Mesothelial cell of epicardium (in vitro differentiated cells): ENCODE measurements at places on chromosomes 3 and 15.

- no peak for DNase-seq
These were observed 165.1 kb downstream of the IL5RA start for GRCh38 chr3:2945121-2945520.

DNA sequence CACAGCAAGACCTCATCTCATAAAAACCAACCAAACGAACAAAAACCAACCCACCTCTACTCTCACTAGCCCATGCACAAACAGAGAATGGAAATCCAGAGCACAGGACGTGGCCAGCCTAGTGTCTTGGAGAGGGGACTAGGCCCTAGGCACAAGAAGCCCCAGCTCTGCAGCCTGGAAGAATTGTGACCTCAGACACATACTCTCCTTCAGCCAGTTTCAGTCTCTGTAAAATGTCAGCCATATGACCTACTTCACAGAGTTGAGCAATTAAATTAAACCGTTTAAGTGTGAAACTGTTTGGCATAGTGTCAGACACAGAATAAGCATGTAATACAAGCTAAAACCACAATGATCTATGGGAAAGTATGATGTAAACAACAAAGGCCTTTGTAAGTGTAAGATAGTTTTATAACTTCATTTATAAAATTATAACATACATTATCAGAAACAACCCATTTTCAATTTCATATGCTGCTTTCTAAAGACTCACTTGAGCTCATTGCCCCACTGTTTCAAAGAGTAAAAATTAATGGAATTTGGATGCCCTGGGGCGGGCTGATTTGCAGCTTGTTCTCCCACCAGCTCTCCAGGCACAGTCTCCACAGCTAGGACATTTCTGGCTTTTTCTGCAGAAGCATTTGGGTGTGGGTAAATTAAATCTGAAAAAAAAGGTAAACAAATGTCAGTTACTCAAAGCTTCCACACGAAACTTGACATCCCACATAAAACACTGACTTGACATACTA lies 32.9 kb downstream of the TBC1D2B start:
- no peak for DNase-seq

- no peak for DNase-seq
These were observed 1106.8 kb downstream of the ROBO1 start for GRCh38 chr3:78660957-78661356.

DNA sequence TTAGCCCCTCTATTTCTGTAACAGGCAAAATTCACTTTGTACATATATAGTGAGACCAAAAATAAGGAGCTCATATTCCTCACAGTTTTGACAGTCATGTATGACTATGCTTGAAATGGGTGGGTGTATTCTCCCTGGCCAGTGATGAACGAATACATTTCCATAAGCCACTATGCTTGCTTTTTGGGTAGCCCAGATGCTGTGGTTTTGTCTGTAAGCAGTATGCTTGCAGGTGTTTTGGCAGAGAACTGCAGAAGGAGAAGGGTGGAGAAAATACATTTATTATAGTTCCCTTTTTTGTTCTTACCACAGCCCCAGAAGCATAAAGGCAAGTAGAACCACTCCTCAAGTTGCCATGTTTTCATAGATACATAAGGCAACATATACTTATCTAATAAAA lies 131.2 kb downstream of the RBMS3 start:
- DNase-seq = no peak

GRCh38 chr15:98840053-98840452 lies 167.5 kb downstream of the PGPEP1L start:
- DNase-seq = no peak

DNA sequence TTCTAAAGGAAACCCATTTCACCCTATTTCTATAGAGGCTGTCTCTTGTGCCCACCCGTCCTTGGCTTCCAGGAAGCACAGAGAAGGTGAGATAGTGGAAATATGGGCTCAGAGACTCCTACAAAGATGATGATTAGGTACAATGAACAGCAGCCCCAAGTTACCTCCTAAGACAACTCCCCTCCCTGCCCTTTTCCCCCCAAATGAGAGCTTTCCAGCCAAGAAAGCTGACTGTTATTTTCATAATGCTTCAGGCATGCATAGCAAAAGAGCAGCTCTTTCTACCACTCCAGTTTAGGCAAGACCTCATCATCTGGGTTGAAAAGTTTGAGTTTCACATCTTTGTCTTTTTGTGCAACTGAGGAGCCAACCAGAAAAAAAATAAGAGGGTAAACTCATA lies 248.8 kb upstream of the ADAMTS9 start:
- DNase-seq = no peak

- no peak for DNase-seq
These were observed 7.6 kb upstream of the C3orf38 start for GRCh38 chr3:88142094-88142624.

DNA sequence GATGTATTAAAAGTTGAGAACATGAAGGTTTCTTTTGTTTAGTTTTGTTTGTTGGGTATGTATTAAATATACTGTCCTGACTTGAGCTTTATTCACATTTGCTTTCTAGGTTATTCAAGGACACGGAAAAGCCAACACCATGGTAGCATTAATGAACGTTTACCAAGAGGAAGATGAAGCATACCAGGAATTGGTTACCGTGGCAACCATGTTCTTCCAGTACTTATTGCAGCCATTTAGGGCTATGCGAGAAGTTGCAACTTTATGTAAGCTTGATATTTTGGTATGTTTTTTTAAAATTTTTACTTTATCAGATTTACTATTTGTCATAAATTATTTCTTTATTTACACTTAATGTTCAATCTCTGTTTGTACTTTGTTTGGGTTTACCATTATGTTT lies 3.6 kb downstream of the WHAMM start:
- no peak for DNase-seq
